Right lung (tissue), 10 donors: ENCODE measurements at places on chromosomes 3 and 15.

DNA sequence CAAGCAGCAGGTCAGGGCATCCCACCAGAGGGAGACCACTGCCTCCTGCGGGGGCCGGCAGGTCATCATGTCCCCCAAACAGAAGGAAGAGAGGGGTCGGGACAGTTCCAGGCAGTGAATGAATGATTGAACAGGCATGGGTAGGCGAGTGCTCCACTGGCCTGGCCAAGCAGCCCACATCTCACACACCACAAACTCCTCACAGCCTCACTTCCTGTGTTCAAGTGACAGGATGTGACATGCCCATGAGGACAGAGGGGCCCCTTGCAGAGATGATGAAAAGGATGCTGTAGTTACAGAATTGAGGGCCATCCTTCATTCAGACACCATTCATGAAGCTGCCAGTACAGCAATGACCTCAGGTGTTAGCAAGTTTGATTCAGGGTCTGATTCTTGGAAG is 3.7 kb downstream of the IQSEC1 start:
- DNase-seq: no peak

- DNase-seq: no peak
Observed at GRCh38 chr3:188916934-188917401, 254.8 kb upstream of the TPRG1 start.

GRCh38 chr3:173553635-173554280 is 156.2 kb downstream of the NLGN1 start:
- DNase-seq: peak; percentile 31

DNA sequence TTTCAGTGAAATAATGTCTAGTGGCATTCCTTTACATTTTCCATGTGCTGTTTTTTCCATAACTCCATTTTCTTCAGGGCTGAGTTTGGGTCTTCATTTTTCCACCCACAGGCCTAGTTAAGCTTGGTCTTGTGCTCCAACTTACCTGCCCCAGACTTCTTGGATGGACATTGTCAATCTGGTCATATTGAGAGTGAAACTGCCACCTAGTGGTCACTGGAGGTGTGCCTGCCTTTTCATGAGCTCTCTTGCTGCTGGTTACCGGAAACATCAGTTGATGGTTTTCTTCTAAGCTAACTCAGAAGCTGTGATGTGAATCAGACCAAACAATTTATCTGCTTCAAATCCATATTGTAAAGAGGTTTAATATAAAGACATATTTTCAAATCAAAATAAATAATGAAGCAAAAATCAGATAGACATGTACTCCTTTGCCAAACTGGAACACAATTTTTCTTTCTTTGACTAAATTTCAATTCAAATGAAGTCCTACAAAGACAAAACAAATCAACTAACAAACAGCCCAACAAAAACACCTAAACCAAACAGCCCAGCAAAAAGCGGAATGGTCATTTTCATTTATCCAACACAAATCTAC is 135.1 kb upstream of the RASGRP1 start:
- DNase-seq: no peak
